Right lobe of liver (tissue), 6 donors: ENCODE measurements at places on chromosomes 7 and 10. TPM values are rescaled to one million over a fixed set of nuclear protein-coding genes. Genes with fewer than 3 reads are reported as not detected.

- H3K36me3 ChIP-seq, result no peaks in the 10 kb centered on the region
- DNase-seq, result peak; percentile 30
- no peaks in the 10 kb centered on the region for H3K27me3 ChIP-seq
- H3K4me3 ChIP-seq, result no peak overlapping the region
Observed at GRCh38 chr7:111540199-111540815, 22.0 kb downstream of the IMMP2L start.

DLX6 gene
- not detected for total RNA-seq

TAX1BP1 gene
- 57.9 TPM for total RNA-seq

- no peaks in the 10 kb centered on the region for H3K36me3 ChIP-seq
- no peaks in the 10 kb centered on the region for H3K27me3 ChIP-seq
- no peak overlapping the region for H3K27ac ChIP-seq
- no peak overlapping the region for H3K4me3 ChIP-seq
- no peaks in the 10 kb centered on the region for H3K4me1 ChIP-seq
Observed at GRCh38 chr10:7475046-7475911, 64.4 kb upstream of the SFMBT2 start.
